ELF-1 (cell line): ENCODE measurements at places on chromosomes 5 and 9.

GRCh38 chr5:6495433-6496206, 47.0 kb downstream of the UBE2QL1 start:
- DNase-seq, result no peak

GRCh38 chr9:4507306-4508130, 17.2 kb downstream of the SLC1A1 start:
- no peak for DNase-seq

GRCh38 chr9:116789081-116789480, 102.0 kb downstream of the TRIM32 start:
- peak; percentile 27 for DNase-seq

GRCh38 chr5:71782771-71783770, 64.0 kb downstream of the CARTPT start:
- peak; percentile 85 for DNase-seq

DNA sequence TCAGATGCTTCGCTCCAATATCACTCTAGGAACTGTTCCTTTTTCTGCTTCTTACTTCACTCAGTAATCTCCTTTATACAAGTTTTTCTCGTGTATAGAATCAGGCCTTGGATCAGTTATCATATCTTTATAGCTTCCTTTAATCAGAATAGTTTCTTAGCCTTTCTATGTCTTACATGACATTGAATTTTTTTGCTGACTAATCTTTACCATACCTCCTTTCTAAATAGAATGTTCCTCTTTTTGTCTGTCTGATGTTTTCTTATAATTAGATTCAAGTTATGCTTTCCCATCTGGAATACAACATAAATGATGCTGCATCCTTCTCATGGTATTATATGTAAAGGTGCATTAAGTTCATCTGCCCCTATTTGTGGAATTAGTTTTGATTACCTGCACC, 40.2 kb upstream of the TYRP1 start:
- DNase-seq, result no peak

GRCh38 chr5:180394031-180394636, 41.0 kb upstream of the GFPT2 start:
- DNase-seq, result no peak

GRCh38 chr5:3899093-3899492, 303.5 kb downstream of the IRX1 start:
- no peak for DNase-seq

GRCh38 chr9:2570615-2571479, 50.7 kb upstream of the VLDLR start:
- DNase-seq, result peak; percentile 38

DNA sequence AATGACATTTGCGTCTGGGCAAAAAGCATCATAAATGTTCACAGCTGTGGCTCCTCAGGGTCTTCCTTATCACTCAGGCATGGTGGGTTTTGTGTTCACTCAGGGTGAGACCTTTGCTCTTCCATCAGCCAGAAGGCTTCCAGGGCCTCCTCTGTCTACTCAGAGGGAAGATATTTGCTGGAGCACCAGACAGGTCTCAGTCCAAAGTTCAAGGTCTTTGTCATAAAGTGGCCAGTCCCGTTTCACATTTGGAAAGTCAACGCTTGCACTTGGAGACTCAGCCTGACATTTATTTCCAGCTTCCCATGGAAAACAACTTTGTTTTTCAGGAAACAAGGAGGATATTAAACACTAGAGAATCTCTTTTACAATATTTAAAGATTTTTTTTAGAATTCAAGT, 12.2 kb upstream of the CARTPT start:
- no peak for DNase-seq

DNA sequence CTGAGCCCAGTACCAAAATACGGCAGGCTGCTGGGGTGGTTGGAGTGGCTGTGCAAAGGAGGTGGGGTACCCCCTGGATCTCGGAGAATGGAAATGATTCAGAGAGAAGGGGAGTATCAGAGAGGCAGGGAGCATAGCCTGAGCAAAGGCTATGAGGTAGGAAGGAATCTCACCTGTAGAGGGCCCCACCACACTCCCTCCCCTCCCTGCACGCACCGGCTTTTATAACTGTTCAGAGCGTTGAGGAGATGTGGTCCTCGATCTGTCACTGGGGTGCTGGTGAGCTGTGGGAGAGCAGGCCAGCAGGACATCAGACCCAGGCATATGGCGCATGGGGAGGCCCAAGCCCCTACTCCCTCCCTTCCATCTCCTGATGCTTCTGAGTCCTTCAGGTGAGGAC, 13.2 kb downstream of the PHF19 start:
- DNase-seq, result no peak

DNA sequence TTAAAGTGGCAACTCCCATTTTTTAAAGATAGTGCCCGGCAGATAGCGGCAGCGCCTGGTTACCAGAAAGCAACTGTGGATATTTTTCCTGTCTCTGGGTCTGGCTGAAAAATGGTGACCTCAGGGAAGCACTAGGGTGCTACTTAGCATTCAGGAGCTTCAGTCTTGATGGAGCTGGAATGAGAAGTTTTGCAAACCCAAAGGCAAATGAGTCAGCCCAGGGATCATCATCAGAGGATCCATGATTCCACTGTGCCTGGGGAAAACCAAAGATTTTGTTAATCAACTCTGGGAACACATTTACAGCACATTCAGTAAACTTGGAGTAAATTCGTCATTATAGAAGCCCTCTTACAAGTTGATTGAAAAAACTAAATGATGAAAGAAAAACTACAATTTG, 26.7 kb downstream of the F2R start:
- peak; percentile 25 for DNase-seq

- DNase-seq, result peak; percentile 31
Observed at GRCh38 chr9:109640580-109641371, 139.2 kb upstream of the PALM2AKAP2 start.

DNA sequence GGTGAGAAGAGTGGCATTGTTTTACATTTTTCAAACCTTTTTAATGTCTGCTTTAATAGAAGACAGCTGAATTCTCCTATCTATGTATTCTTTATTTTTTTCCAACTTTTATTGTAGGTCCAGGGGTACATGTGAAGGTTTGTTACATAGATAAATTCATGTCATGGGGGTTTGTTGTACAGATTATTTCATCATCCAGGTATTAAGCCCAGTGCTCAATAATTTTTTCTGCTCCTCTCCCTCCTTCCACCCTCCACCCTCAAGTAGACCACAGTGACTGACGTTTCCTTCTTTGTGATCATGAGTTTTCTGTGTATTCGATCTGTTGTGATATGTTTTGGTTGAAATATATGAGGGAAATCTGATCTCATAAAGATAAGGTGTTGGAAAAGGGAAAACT, 1.7 kb upstream of the SREK1 start:
- no peak for DNase-seq

DNA sequence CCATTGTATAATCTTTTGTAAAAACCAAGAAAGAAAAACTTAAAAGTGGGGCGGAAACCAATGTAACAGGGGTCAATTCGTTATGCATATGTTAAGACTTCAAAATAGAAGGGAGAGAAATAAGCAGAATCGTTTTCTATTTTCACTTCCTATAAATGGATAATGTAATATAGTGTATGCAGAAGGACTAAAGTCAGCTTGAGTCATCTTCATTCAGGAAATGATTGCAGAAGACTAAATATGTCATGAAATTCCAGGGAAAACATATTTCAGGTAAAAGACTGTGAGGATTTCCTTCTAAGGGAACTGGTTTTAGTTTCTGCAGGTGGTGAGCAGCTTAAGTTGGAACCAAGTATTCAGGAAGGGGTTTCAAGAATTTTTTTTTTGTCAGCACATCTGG, 753.3 kb downstream of the IRX1 start:
- no peak for DNase-seq

DNA sequence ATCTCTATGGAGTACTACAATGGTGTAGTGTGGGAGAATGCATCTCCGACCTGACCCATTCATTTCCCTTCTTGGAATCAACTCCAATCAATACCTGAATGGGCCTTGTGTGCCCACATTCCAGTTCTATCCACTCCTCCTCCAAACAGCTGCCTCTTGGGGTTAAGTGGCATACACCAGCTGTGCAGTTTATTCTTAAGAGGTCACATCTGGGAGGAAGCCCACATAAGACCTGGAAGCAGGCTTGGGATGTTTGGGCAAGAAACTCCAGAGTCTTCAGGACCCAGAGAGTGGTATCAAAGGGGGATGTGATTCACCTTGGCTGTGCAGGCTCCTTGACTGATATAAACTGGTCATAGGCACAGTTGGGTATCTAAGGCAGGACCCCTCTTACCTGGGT, 46.0 kb downstream of the ACTBL2 start:
- DNase-seq, result no peak

GRCh38 chr5:165906871-165907270, 2384.6 kb upstream of the WWC1 start:
- no peak for DNase-seq

DNA sequence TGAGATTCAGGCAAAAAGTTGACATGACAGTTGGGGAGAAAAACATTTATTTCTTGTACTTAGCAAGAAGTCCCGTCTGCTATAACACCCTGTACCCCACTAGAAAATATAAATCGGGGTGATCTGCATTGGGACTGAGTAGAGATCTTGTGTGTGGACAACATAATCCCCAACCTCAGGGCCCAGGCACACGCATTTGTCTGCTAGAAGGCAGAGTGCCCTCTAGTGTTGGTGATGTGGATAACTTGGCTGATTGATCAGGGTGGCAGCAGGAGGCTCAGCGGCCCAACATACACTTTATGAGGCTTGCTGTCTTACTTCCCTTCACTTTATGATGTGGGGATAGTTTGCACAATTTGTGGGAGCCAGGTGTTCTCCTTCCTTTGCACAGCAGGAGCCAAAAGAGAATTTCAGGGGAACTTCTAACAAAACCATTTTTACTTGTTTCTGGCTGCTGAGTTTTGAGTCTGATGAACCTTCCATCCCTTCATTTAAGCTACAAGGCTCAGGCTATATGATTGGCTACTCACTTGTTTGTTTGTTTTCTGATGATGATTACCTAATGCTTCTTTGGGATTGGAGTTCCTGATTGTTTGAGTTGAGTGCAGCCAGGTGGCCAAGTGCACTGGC, 263.2 kb downstream of the DMAC1 start:
- peak; percentile 68 for DNase-seq

GRCh38 chr5:72268753-72269410, 51.2 kb downstream of the MRPS27 start:
- peak; percentile 25 for DNase-seq

DNA sequence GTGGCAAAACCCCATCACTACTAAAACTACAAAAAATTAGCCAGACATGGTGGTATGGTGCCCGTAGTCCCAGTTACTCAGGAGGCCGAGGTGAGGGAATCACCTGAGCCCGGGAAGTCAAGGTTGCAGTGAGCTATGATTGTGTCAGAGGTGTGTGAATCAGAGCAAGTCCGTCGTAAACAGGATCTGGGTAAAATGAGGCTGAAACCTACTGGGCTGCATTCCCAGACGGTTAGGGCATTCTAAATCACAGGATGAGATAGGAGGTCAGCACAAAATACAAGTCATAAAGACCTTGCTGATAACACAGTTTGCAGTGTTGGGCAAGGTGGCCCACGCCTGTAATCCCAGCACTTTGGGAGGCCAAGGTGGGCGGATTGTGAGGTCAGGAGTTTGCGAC, 1.9 kb upstream of the CLTB start:
- DNase-seq, result peak; percentile 24

DNA sequence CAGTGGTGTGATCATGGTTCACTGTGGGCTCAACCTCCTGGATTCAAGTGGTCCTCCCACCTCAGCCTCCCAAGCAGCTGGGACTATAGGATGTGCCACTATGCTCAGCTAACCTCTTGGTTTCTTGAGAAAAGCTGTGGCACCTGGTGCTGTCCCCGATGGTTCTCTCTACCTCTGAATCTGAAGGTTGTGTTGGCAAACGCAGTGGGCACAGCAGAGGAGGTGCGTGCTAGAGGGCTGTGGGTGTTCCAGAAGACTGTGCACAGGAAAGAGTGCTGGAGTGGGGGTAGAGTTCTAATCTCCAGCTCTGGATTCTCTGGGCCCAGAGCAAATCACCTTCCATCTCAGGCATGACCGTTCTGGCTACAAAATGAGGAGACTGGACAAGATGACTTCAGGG, 12.5 kb downstream of the RGS3 start:
- DNase-seq, result no peak

GRCh38 chr9:131869348-131869747, 129.5 kb upstream of the RAPGEF1 start:
- DNase-seq, result peak; percentile 80

DNA sequence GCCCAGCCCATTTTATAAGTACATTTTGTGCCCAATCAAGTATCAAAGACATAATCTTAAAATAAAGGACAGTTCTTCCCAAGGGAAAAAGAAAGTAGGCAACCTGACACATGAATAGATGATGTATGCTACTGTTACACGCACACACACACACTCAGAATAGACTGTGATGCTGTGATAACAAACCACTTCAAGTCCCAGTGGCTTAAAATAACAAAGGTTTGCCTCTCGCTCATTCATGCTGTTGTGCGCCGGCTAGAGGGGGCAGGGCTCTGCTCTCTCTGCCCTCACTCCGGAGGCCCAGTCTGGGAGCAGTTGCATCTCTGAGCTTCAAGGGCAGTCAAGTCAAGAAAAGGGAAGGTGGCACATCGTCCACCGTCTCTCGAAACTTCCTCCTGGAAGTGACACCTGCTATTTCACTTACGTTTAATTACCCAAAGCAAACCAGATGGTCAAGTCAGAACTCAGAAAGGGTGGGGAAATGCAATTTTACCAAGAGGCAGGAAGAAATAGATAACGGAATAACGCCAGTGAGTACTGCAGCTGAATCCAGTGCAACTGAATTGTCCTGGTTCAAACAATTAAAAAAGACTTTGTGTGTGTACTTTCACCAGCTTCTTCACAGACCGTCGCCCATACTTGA, 43.3 kb downstream of the ANKRD33B start:
- peak; percentile 51 for DNase-seq

- no peak for DNase-seq
Observed at GRCh38 chr9:23073136-23073535, 626.5 kb downstream of the DMRTA1 start.
